ENCODE measurements at places on chromosomes 3 and 15.

GRCh38 chr15:40853241-40853890, 9.5 kb downstream of the SPINT1 start:
- DNase-seq, result no peak

GRCh38 chr15:39582977-39583595, 2.2 kb downstream of the THBS1 start:
- DNase-seq, result no peak

GRCh38 chr3:137134431-137134830, 176.6 kb downstream of the IL20RB start:
- no peak for DNase-seq

- no peak for DNase-seq
Measured at GRCh38 chr3:8336456-8336855, 165.2 kb upstream of the LMCD1 start.

GRCh38 chr3:21624524-21624923, 126.5 kb downstream of the ZNF385D start:
- no peak for DNase-seq

GRCh38 chr3:113626503-113627371, 69.7 kb downstream of the USF3 start:
- no peak for DNase-seq

DNA sequence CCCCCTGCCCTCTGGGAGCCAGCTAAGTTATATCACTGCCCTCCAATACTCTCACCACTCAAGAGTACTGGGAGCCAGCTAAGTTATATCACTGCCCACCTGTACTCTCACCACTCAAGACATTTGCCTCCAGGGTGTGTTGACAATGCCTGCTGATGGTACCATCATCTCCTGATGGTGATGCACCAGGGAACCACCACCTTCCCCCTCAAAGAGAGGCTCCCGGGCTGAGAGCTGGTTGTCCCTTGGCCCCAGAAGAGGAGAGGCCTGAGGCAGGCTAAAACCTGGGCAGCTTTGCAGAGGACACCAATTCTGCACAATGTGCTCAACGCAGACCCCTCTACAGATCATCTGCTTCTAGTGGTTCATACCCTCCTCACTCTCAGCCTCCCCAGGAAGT, 7.5 kb upstream of the HAPLN3 start:
- no peak for DNase-seq

GRCh38 chr3:133016838-133017309, 21.3 kb upstream of the TMEM108 start:
- no peak for DNase-seq

DNA sequence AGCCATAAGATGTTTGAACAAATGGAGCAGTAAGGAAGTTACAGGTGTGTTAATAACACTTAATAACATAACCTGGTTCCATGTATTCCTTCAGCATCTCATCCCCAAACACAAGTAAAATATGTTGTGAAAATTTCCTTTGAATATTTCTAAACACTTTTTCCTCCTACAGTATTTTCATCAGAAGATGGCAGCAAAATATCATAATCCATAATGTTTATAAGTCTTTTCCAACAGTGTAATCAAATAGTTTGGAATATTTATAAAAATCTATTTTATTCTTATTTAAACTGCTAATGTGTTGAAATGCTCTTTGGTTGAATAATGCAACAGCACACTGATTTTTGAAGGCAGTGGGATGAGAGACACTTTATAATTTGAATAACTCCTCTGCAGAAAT, 1020.5 kb downstream of the OTOL1 start:
- no peak for DNase-seq

- no peak for DNase-seq
Measured at GRCh38 chr3:194604837-194605236, 28.4 kb downstream of the TMEM44 start.

DNA sequence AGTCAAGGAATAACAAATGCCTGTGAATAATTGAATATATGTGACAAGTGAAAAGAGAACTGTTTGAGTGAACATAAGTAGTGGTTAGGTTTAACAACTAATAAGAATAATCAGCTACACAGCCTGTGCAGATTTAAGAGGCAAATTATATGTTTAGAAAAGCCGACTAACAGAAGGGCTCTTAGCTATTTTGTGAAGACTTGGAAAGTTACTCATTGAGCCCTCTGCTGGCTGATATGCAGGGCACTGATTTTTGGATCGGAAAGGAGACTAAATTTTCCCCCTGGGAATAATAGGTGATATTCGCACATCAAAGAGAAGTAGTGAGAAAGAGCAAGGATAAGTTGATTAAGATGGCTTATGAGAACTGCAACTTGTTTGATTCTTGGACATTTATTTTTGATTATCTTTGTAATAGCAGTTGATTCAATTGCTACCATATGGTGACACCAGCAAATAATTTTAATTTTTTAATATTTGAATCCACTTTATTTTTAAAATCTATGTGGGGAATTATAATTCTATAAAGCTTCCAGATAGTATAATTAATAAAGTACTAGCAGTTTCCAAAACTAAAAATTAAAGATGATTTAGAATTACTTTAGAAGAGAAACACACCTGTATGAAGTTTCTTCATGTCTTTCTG, 156.2 kb downstream of the NLGN1 start:
- no peak for DNase-seq

- DNase-seq, result no peak
Measured at GRCh38 chr3:108918866-108919265, 34.8 kb downstream of the GUCA1C start.

- DNase-seq, result no peak
Measured at GRCh38 chr3:87069021-87069420, 78.1 kb upstream of the VGLL3 start.

DNA sequence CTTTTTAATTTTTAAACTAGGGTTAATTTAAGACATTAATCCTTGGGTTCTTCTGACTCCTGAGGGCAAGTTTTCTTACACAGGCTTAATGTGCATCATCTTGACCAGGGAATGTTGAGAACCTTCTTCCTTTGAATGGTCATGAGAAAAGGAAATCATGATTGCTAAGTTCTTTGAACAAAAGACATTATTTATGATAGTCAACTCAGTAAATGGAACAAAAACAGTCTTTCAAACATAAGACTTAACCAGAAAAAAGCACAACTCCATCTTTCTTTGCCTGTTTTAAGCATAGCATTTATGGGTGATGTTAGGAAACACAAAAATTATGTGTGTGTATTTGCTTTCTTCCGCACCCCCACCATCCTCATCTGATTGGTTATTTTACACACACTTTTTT, 5.4 kb downstream of the TLNRD1 start:
- DNase-seq, result no peak

Data from activated CD4-positive, alpha-beta memory T cell treated with anti-CD3 and anti-CD28 coated beads for 36 hours (primary cell).